Activated CD4-positive, alpha-beta T cell treated with anti-CD3 and anti-CD28 coated beads, Interleukin-2, amount 10 ng/mL, durations not matched to agents 7 days and 5 days (primary cell): ENCODE measurements at places on chromosomes 12 and 14.

DNA sequence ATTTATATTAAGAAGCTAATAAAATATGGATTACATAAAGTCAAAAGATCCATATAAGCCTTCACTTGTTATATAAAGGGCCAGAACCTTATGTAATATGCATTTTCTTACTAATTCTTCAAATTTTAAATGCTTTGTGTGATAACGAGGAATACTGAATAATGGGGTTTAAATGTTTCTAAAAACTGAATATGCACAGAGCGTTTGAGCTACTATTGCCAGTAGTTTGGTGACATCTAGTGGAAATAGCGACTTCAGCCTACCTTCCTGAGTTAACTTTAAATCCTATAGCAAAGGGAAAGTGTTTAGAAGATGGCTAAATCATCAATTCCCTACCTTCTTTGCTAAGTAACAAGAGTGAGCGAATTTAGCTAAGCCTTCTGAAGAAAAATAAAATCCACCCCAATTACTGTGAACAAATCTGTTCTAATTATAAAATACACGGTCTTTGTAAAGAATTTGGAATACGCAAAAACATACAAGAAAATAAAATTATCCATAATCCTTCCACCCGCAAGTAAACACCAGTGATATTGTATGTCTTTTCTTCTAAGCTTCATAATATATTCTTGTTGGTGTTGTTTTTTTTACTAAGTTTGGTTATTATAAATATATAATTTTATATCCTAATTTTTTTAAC is 115.5 kb upstream of the G2E3 start:
- no peak for DNase-seq

GRCh38 chr14:52272375-52272774 is 4.9 kb downstream of the PTGDR start:
- peak; percentile 43 for DNase-seq

DNA sequence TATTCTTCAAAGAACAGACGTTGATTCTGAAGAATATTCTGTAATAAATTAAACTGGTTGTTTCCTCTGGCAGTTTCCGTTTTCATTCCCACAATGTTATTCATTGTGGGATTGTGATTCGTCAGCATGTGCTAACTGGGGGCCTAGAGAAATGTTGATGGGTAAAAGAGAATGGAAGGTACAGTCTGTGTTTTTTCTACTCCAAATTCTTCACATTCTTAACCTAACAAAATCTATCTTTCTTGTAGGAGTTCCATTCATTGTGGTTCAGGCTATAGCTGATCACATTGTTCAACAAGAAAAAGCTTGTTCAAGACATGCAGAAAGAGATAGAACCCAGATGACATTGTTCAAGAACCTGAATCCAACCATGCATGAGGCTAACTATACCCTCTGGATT is 5.9 kb downstream of the CD163 start:
- DNase-seq = no peak

- DNase-seq = no peak
Observed at GRCh38 chr12:15632708-15633107, 156.5 kb downstream of the EPS8 start.

DNA sequence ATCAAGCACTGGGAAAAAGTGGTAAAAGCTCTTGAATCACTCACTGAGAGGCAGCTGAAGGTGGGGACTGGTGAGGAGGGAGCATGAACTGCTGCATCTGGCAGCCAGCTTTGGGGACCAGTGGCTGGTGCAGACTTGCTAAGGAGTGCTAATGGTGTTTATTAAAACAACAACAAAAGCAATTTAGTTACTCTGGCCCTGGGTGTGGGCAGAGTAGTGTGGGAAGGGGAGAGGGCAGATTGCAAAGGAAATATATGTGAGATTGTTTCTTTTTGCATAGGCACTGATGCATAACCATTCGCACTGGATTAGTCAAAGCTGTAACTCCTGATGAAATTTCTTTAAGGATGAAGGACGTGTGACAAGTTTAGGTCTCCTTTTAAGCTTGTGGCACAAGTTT is 8.1 kb downstream of the TXNRD1 start:
- no peak for DNase-seq

GRCh38 chr12:54032627-54033100 is at the start of gene HOXC5:
Gene HOXC5, plus strand, starts transcription at chr12:54033050. Its CDS starts 73 bp downstream, at chr12:54033123.
- DNase-seq = peak; percentile 67

GRCh38 chr12:108419949-108420348 is 80.8 kb upstream of the CMKLR1 start:
- DNase-seq = no peak

DNA sequence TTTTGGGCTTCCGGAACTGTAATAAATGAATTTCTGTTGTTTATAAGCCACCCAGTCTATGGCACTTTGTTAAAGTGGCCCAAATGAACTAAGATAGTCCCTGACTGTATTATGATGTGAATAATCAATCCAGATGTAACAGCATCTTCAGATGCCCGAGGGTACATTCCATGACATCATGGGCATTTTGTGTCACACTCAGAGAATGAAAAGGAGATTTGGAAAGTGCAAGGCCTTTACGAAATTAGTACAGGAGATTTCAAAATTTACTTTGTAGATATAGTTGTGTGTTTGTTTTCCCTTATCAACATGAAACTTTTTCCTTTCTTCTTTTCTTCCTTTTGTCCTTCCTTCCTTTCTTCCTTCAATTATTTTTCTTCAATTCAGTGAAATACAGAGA is 54.2 kb upstream of the AMIGO2 start:
- no peak for DNase-seq

DNA sequence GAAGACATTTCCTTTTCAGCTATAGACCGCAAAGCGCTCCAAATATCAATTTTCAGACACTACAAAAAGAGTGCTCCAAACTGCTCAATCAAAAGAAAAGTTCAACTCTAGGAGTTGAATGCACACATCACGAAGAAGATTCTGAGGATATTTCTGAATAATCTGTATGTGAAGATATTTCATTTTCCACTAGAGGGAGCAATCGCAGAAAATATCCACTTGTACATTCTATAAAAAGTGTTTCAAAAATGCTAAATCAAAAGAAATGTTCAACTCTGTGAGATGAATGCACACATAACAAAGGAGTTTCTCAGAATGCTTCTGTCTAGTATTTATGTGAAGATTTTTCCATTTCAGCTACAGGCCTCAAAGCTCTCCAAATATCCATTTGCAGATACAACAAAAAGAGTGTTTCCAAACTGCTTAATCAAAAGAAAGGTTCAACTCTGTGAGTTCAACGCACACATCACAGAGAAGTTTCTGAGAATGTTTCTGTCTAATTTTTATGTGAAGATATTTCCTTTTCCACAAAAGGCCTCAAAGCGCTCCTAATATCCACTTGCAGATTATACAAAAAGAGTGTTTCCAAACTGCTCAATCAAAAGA is 643.8 kb upstream of the ALG10B start:
- DNase-seq = no peak

GRCh38 chr14:59091976-59092375 is 96.5 kb upstream of the DAAM1 start:
- no peak for DNase-seq

DNA sequence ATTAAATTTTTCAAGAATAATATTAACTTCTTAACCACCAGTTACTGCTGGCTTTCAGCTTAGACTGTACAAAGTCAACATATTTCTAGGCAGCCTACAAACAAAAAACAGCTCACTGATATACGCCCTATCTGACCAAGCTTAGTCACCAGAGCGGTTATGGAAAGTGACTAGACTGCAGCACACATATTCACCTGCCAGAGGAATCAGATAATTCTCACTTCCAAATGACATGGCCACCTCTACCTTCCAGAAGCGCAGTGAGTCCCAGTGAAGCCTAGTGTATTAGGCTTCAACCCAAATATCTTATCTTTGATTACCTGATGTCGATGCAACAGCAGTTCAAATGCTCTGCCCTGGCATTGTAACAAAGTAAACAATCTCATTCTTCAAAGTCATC is 8.5 kb downstream of the STXBP6 start:
- no peak for DNase-seq

DNA sequence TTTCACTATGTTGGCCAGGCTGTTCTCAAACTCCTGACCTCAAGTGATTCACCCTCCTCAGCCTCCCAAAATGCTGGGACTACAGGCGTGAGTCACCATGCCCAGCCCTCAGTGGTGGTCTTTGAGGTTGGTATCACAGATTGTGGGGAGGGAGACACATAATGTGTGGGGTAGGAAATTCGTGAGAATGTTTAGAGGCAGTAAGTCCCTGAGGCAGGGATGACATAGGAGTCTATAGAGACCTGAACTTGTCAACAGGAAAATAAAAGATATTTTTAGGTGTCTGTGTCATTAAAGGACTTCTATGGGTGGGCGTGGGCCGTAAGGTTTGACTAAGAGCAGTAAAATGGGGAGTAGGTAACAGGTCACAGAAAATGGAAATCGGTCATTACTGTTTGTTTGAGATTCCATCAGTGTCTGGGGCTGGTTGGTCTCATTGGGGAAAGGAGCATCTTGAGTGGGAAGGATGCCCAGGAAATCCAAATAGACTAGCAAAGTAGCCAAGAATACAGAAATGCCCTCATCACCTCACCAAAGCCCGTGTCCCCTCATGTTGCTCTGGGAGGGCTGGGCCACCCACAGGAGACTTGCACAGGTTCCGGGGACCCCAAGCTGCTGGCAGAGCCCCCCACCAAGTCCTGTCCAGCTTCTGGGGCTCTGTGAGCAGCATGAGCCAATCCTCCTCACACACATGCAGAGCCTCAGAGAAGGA is 63.6 kb upstream of the BCL2L14 start:
- DNase-seq = peak; percentile 35

GRCh38 chr12:6551496-6552139 is 4.2 kb downstream of the IFFO1 start:
- DNase-seq = no peak

- DNase-seq = no peak
Observed at GRCh38 chr12:94167756-94168416, 19.5 kb downstream of the PLXNC1 start.

DNA sequence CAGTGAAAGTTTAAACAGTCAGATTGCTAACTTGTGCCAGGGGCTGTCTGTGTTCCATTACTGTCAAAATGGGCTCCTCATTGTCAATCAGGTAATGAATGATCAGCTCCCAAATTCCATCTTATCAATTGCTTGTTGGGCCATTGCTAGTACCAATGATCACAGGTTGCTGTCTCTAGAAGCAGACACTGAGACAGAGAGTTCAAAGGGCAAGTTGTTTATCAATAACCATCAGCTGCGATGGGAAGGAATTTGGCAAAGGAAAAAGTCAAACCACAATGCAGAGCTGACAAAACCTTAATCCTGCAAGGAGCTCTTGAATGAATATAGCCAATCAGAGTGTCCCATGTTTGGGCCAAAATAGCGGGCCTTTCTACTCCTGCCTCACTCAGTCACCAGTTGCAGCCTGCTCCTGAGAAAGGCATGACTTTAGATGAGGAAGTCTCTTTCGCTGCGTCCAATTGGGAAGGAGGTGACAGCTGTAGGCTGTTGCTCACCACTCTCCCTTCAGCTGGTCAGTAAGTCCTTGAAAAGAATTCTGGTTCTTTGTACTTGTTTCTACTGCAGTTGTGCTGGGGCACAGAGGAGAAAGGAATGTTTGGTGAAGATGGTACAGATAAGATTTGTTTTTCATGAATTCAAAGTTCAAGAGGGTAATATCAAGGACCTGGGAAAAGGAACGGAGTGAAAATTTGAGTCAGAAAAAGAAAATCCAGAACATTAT is 179.2 kb upstream of the PDE3A start:
- DNase-seq = no peak

- DNase-seq = no peak
Observed at GRCh38 chr12:29116414-29116813, 32.7 kb upstream of the FAR2 start.

GRCh38 chr12:87801860-87802720 is 227.1 kb downstream of the C12orf50 start:
- DNase-seq = no peak

- no peak for DNase-seq
Observed at GRCh38 chr14:31477248-31477647, 10.6 kb downstream of the GPR33 start.

GRCh38 chr14:67887478-67887877 is 67.9 kb downstream of the RAD51B start:
- DNase-seq = no peak

DNA sequence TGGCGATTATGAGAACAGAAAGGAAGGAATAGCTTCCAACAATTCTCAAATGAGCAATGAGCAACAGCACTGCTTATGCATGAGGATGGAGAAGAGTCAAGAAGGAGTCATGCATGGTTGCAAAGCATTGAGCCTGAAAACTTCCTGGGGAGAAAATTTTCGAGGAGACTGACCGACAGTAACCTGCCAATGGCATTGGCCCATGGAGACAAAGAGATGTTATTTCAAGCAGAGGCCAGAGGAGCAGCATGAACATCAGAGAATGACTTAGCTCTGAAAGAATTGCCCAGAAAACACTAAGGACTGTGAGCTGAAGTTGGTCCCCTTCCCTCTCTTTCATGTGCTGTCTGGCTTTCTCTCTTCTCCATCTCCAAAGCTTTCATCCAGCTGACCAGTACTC is 343.4 kb downstream of the ADAMTS20 start:
- no peak for DNase-seq

- no peak for DNase-seq
Observed at GRCh38 chr14:104107101-104107581, 21.6 kb downstream of the ASPG start.

DNA sequence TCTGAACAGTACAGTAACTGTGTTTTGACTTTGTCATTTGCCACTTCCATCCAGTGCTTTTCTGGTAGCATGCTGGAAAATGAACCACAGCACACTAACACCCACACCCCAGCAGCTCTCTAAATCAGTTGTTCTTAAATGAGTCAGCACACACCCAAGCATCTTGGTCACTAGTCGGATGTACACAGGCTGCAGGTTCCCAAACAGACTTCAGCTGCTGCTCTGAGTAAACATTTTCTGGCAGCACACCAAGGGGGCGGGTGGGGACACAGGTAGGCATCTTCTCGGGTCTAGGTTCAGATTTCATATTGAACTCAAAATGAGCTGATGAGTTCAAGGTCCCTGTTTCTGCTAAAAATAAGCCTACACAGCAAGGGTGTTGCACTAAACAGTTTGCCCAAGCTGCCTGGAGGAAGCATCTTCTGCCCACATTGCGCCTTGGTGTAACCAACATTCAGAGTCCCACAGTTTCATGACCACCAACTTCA is 39.8 kb downstream of the IFNG start:
- DNase-seq = peak; percentile 57

DNA sequence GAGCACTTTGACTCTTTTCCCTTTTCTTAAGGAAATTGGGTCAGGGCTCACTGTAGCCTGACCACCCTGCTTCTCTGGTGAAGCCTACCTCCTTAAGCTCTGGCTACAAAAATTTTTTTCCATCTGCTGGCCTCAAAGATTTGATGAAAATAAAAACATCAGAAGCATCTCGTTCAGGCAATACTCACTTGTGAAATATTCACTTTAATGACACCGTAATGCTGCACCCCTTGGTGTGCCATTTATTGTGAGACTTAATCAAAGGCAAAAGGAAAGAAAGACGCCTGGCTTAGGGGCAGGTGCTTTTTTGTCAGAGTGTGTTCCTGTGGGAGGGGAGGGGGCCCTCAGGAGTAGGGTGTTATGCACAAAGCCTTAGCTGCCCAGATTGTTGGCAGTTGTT is 155.0 kb upstream of the TMPO start:
- DNase-seq = no peak

GRCh38 chr12:51907856-51908425 is 637 bp downstream of the ACVRL1 start:
- DNase-seq = no peak

- DNase-seq = no peak
Observed at GRCh38 chr14:60862283-60862682, 118.6 kb downstream of the TRMT5 start.
